ENCODE measurements at places on chromosomes 4 and X. TPM values are rescaled to one million over a fixed set of nuclear protein-coding genes. Genes with fewer than 3 reads are reported as not detected.

Gene CXCL5
- total RNA-seq = 54.6 TPM

Gene SLC49A3
- total RNA-seq = 0.15 TPM

Gene AMER1
- total RNA-seq = 2.7 TPM

Gene UGT8
- 0.17 TPM for total RNA-seq

Gene CDX4
- not detected for total RNA-seq

Gene SH3RF1
- total RNA-seq = 9.0 TPM

Gene STARD8
- total RNA-seq = 1.9 TPM

Gene TMEM144
- total RNA-seq = 4.7 TPM

Gene SHROOM2
- 0.40 TPM for total RNA-seq

Gene LRRC66
- 0.18 TPM for total RNA-seq

Gene CLIC2
- 0.12 TPM for total RNA-seq

Gene ATP10D
- total RNA-seq = 2.7 TPM

Measured in A549 treated with CORT108297 at 1 μM for 4 hours (cell line).